Activated CD4-positive, alpha-beta T cell treated with anti-CD3 and anti-CD28 coated beads, Interleukin-2, Interleukin-6, amounts not matched to agents 100 ng/mL and 50 ng/mL, durations not matched to agents 16 hours and 8 hours (primary cell): ENCODE measurements at places on chromosomes 7 and 10.

DNA sequence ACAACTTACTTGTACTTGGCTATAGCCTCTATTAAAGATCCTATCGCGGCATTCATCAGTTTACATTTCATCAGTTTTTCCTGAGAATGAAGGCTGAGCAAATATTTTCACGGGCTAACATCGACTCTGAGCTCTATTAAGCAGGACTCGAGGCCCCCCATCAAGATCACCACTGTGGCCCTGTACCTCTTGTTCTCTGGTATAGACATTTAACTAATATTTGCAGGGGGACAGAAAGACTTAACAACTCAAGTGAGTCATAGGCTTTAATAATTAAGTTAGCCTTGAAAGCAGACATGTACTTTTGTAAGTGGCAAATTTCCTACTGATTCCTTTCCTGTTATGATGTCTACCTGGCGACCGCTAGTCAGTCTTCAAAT, 45.4 kb downstream of the DOCK4 start:
- DNase-seq = no peak

DNA sequence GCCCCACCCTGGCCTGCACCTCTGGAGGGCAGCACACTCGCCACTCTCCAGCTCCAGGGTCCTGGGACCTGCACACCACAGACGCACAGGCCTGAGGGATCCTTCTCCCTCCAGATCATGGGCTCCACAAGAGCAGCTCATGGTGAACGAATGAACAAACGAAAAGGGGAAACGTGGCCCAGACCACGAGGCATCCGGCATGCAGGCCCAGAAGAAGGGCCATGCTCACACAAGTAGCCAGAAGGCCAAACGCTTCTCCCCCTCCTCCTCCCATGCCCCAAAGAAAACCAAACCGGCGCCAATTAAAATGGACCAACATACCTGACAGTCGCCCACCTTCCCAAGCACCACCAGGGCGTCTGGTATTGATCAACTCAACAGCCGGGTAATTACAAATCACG, 30.4 kb downstream of the MAD1L1 start:
- no peak for DNase-seq

DNA sequence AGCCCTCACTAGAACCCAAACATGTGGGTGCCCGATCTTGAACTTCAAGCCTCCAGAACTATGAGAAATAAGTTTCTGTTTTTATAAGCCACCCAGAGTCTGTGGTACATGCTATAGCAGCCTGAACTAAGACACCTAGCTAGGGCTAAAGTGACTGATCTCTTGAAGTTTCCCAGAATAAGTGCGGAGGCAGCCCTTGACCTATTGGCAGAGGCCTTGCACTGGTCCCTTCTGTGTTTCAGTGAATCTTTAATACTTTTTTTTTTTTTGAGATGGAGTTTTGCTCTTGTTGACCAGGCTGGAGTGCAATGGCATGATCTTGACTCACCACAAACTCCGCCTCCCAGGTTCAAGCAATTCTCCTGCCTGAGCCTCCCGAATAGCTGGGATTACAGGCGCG, 85.1 kb downstream of the SVOPL start:
- no peak for DNase-seq

- no peak for DNase-seq
Observed at GRCh38 chr10:14306190-14306589, 24.5 kb downstream of the FRMD4A start.

DNA sequence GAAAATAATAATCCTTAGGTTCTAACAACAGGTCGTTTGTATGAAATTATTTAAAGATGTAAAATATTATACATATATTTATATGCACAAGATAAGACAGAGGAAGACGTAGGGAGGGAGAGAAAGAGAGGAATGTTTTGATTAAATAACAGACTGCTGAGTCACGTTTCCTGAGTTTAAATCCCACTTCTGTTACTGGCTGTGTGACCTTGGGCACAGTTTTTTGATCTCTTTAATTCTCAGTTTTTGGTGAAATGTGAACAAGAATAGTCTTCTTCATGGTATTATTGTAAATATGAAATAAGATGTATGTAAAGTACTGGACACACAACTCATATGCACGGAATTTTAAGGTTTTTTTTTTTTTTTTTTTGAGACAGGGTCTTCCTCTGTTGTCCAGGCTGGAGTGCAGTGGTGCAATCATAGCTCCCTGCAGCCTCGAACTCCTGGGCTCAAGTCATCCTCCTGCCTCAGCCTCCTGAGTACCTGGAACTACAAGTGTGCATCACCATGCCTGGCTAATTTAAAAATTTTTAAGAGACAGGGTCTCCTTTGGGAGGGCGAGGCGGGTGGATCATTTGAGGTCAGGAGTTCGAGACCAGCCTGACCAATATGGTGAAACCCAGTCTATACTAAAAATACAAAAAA, 42.6 kb downstream of the BAMBI start:
- DNase-seq = no peak

DNA sequence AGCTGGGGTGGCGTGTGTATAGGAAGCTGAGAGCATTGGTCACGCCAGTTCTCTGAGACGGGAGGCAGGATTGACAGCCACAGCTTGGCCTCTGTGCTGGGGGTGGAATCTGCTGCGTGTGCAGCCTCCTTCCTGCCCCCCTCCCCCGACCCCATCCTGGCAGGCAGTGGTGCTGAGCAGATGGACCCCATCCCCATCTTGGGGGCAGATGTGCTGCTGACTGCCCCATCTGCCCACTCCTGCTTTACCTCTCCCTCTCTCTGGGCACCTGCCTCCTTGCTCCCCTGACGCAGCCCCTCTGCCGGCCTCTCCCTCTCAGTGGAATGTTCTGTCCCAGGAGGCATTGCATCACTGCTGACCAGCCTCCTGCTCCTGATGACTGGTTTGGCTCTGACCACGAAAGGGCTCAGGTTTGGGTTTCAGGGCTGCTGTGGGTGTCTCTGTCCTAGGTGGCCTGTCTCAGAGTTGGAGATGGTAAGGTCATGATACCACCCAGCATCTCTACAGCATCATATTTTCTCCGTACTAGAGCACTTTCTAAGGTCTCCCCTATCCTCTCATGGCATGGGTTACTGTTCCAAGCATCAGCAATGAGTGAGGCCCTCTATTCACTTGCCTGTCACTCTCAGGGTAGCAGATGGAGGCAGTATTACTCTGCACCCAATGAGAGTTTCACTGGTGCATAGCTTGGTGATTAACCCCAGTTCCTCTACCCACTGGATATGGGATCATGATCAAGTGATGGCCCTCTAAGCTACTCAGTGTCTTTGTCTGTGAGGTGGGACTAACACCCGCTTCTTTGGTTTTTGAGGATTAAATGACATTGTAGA, 81.9 kb downstream of the RBM20 start:
- no peak for DNase-seq

GRCh38 chr10:11082526-11082925, 64.9 kb downstream of the CELF2 start:
- no peak for DNase-seq

GRCh38 chr7:28660132-28660531, 247.8 kb downstream of the CREB5 start:
- DNase-seq = no peak

DNA sequence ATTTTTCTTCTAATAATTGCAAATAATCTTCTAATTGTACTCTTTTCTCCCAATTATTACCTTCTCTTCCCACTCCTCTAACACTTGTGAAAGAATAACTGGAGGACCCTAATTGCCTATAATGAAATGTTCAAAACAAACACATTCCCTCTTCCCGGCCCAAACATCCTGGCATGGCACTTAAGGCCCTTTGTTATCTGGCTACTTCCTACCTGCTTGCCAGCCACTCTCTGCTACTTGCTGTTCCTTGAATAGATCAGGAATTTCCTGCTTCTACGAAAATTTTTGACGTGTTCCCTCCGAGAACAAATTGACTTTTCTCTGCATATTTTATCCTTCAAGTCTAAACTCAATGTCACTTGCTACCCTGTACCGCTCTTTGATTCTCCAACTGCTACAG, 56.1 kb upstream of the NOBOX start:
- no peak for DNase-seq

DNA sequence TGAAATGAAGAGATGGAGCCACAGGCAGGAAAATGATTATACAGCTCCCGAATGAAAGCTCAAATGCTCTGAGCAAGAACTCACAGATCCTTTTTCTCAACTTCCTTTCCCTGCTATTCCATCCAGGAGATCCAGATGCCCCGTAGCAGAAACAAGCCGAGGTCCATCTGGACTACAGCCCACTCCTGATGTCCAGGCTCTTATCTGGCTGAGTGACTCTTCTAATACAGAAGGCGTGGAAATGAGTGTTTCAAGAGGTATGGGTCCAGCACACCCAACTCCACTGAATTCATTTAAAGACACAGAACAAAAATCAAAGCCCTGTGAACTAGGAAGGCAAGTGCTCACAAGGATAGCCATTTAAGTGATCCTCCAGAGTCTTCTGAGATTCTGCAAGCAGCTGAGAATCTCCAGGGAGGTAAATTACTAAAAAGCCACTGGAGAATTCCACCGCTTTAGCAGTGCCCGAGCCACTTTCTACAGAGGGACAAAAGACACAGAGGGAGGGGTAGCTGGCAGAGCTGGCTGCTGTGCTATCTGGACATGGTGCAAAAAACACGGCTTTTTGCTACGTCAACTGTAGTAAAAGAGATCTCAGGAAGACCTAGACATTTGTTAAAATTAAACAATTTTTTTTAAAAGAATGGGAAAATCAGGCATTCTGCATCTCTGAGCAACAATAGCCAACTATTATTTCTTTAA, 24.5 kb downstream of the FAM171A1 start:
- no peak for DNase-seq

GRCh38 chr7:134046594-134047128, 80.5 kb upstream of the LRGUK start:
- no peak for DNase-seq

GRCh38 chr7:103094102-103094501, 19.2 kb downstream of the ARMC10 start:
- no peak for DNase-seq
